ENCODE measurements at places on chromosomes 3 and 15.

- no peak for DNase-seq
These were observed 377.4 kb downstream of the ROBO1 start for GRCh38 chr3:79390352-79390751.

DNA sequence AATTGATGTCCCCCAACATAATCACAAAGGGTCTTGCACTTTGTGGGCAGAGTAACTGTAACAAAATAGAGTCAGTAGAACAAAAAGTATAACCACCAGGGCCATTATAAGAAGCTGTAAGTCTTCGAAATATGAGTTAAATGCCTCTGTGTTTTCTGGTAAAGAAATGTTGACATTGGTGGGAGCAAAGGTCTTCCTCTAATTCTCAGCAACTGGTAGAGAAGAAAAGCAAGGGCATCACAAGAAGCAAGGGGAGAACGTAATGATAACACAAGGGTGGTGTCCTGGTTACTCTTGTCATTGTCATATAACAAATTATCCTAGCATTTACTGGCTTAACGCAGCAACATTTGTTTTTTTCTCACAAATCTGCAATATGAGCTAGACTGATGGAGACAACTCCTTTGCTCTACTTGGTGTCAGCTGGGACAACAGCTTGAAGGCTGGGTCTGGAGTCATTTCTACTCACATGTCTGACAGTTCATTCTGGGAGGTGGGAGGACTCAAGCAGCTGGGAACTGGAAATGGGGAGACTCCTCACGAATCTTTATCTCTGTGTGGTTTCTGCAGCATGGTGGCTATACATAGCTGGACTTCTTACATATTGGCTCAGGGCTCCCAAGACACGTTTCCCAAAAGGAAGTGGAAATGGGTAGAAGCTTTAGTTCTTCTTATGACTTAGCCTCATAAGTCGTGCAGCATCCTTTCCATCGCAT, 20.2 kb downstream of the DNAJB11 start:
- no peak for DNase-seq

- no peak for DNase-seq
These were observed 877 bp downstream of the NIT2 start for GRCh38 chr3:100335434-100335833.

DNA sequence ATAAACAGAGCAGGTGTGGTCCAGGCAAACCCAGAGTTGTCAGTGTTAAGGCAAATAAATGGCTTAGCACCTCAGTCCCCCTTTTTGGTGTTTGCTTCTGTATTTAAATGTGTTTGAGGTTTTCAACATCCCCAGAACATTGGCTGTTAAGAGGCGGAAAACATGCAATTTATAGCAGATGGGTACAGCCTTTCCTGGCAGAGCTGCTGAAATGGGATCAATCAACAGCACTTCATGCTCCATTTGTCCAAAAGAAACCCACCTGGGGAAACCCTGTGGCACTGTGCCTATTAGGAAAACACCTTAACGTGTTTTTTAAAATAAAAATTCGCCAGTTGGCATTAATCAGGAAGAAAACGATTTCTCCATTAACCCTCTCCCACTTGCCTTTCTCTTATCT, 135.4 kb downstream of the MCTP2 start:
- DNase-seq: peak; percentile 88

- no peak for DNase-seq
These were observed 6.5 kb downstream of the PDCD10 start for GRCh38 chr3:167728176-167728575.

- no peak for DNase-seq
These were observed 84.1 kb downstream of the ATG7 start for GRCh38 chr3:11356269-11356668.

DNA sequence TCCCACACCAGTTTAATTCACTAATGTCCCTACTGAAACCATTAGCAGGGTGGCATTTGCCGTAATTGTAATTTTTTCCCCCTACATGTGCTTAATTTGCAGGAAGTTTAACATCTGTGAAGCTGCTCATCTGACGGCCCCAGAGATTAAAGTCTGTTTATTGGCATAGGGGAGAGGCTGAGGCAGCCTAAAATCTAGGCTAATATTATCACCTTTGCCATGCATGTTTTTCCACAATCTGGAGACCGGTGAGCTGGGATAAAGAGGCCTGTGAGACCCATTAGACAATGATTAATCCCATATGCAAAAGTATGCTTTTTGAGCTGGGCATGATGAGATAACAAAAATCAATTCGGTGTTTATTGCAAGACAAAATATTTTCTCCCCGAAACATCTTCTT, 561.2 kb upstream of the ALCAM start:
- no peak for DNase-seq

DNA sequence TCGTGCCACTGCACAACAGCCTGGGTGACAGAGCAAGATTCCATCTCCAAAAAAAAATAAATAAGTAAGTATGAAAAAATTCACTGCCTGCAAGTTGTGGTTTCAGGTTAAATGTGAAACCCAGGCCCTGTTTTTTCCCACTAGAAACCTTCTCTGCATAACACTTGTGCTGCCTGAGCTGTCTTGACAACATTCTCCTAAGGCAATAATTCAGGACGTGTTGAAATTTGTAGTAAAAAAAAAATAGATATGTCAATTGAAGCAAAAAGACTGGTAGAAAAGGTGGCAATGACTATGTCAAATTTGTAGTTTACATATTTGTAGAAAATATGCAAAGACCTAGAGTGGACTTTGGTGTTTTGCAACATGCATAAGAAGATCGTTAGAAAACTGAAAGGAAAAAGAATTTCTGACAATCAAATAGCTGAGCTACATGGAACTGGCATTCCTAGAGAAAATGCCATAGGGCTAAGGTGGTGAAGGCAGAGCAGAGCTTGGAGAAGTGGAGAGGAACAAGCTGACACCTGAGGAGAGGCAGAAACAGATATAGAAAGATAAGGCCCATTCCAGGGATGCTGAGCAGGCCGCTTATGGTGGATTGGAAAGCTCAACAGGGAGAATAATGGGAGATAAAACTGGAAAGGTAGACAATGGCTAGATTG, 150.2 kb downstream of the PLCH1 start:
- no peak for DNase-seq

DNA sequence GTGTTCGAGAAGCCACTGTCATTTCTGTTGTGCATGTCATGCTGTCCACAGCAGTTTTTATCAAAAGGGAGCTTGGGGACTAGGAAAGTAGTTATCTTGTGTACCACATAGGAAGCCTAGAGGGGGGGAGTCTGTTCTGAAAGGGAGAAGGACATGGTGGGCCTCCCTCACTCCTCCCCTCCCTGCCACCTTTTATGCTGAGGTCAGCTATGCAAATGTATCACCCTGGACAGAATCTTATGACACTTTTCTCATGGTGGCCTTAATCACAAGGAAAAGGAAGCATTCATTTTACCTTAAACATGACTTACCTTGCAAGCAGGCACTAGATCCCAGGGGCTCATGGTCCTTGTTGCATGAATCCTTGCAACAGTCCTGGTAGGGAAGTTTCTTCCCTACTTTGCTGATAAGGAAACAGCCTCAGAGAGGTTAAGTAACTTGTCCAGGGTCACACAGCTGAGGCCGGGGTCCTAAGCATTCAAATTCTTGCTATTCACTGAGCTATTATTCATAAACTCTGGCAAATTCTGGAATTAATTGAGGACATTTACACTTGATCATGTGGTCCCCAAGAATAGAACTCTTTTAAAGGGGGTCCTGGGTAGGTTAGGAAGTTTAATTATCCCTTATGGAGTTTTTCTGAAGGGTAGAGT, 81.1 kb upstream of the SLC6A1 start:
- no peak for DNase-seq

- DNase-seq: no peak
These were observed 230.0 kb upstream of the TBC1D5 start for GRCh38 chr3:17972476-17972875.

DNA sequence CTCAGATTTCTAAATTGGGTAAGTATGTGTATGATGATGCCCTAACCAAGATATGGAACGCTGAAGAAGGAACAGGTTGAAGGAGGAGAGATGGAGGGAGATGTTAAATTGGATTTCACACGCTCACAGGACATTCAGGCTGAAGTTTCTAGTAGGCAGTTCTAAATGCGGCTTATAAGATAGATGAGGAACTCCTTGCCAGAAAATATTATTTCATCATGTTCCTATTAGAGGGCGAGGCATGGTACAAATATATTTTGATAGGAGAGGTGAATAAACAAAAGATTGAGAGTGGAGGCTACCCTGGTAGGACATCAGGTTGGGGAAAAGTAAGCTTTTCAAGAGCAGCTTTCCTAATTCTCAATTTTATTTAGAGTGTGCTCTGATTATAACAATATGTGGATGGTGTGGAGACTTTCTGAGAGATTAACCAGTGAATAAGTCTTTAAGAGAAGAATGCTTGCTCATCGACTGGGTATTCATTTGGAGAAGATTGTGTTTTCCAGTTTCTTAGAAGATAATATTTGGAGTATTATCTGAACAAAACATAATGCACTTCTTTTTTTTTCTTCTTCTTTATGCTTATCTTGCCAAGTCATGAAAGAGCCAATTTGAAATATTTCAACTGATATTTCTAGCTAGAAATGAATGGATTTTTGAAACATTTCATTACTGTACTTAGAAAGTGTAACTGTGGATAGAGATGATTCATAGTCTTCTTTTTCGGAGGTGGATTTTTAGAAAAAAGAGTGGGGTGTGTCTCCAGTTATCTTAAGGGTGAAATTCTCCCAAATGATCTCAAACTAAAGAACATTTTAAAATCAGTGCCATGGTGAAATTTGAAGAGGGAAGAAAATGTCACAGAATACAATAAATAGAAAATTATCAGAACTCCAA, 88.5 kb downstream of the B3GALNT1 start:
- no peak for DNase-seq

GRCh38 chr15:52651868-52652267, 27.3 kb downstream of the ATOSA start:
- peak; percentile 62 for DNase-seq

DNA sequence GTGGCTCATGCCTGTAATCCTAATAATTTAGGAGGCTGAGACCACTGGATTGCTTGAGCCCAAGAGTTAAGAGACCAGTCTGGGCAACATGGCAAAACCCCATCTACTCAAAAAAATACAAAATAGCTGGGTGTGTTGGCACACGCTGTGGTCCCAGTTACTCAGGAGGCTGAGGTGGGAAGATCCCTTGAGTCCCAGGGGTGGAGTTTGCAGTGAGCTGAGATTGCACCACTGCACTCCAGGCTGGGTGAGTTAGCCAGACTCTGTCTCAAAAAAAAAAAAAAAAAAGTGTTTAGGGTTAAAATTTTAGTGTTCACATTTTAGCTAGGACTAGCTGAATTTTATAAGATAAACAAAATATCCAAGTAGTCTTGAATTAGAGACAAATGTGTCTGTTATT, 1340.1 kb upstream of the EPHA6 start:
- DNase-seq: no peak

- peak; percentile 86 for DNase-seq
These were observed 49.0 kb downstream of the CLDN11 start for GRCh38 chr3:170467571-170468147.

GRCh38 chr3:139218046-139218445, 125.8 kb upstream of the MRPS22 start:
- no peak for DNase-seq

- no peak for DNase-seq
These were observed 23.9 kb upstream of the ARID3B start for GRCh38 chr15:74517096-74517495.

DNA sequence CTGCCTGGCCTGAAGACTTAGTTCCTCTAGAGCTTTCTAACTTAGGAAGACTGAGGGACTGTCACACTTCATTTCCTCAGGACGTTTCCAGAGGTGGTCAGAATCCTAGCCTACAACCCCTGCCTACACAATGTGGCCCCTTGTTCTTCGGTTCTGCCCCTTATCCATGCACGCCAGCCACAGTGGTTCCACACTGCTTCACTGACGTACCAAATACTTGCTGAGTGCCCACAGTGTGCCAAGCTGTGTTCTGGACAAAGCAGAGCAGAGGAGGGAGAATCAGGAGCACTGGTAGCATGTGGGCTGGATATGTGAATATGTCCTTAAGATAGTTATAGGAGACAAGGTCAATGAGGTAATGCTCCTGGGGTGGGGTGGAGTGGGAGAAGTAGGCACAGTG, 70.5 kb upstream of the SAMMSON start:
- DNase-seq: no peak

GRCh38 chr3:108053067-108053466, 37.8 kb downstream of the CD47 start:
- no peak for DNase-seq

- no peak for DNase-seq
These were observed 142.4 kb downstream of the ROBO2 start for GRCh38 chr3:77182341-77182740.

DNA sequence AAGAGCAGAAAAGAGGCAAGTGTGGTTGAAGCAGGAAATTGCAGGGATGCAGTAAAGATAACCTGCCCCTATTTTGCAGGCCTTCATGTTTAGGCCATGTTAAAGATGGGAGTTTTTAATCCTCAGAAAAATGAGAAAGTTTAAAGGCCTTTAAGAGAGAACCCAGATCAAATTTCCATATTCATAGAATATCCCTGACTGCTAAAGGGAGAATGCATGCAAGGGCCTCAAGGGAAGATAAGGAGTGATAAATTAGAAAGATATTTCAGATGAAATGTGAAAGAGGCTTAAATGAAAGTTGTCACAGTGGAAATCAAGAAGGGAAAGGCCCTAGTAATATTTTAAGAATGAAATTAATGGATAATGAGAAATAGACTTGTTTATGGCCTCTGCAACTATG, 292.1 kb downstream of the SATB1 start:
- DNase-seq: no peak

GRCh38 chr3:38019658-38020341, 9.6 kb downstream of the PLCD1 start:
- DNase-seq: no peak

DNA sequence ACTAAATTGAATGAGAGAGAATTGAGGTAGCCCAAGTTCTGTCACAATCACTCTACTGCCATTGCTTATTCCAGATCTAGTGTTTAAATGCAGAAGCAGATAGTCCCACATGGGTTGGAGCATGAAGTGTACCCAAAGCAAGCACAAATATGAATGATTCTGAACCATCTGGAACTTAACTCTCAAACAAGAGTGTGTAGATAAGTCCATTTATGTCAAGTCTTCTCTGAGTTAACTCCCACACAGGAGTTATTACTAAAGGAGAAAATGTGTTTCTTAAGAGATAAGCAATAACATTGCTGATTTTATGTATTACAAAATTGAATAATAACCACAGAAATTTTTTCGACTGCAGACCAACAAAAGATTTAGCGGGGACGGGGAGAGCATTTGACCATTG, 33.6 kb downstream of the PAQR9 start:
- no peak for DNase-seq

GRCh38 chr3:8516783-8517182, 15.2 kb downstream of the LMCD1 start:
- DNase-seq: no peak

DNA sequence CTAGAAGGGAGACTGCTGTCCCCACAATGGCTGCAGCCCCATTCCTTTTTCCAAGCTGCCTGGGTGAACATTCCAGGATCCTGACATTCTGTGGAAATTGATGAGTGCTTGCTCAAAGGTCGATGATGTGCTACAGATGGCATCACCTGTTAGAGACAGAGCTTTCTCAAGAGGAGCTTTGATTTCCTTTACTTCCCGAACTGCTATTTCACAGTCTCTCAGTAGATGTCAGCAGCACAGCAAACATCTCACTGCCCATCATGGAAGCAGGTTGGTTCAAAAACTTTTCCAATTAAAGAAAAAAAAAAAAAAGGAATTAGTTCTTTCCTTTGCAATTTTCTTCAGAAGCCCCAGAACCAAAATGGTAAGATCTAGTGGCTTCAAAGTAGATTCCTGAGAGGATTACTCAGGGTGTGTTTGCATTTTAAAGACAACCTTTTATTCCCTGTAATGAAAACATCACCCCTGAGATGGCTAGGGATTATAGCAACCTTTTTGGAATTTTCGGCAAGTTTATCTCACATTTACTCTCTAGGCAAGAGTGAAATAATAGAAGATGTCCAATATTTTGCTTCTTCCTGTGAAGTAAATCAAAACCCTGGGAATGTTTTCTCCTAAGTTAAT, 44.8 kb downstream of the POLR2M start:
- DNase-seq: peak; percentile 16

Measured in NCI-H1092 treated with DMSO at 0.1 percent for 48 hours (cell line).